Thoracic aorta (tissue), 2 donors: ENCODE measurements at places on chromosomes 5 and 9. TPM values are rescaled to one million over a fixed set of nuclear protein-coding genes. Genes with fewer than 3 reads are reported as not detected.

The FCN2 gene
- not detected for total RNA-seq

The PCDH1 gene
- total RNA-seq: 24.6 TPM

The ARL14EPL gene
- not detected for total RNA-seq

The ADAMTSL1 gene
- 61.4 TPM for total RNA-seq

The PCDHGB6 gene
- total RNA-seq: 17.2 TPM

The ACOT12 gene
- total RNA-seq: not detected

The CCDC192 gene
- not detected for total RNA-seq

The OR1J2 gene
- 3.2 TPM for total RNA-seq

The NFIB gene
- total RNA-seq: 54.8 TPM

The PCDHA7 gene
- 0.42 TPM for total RNA-seq

The TMEM252 gene
- not detected for total RNA-seq

GRCh38 chr9:19320495-19320894 is 59.5 kb downstream of the RPS6 start:
- DNase-seq: no peak

- DNase-seq: no peak
Measured at GRCh38 chr5:33319841-33320240, 120.9 kb upstream of the TARS1 start.

- DNase-seq: no peak
Measured at GRCh38 chr9:98222885-98223691, 30.7 kb upstream of the CORO2A start.

DNA sequence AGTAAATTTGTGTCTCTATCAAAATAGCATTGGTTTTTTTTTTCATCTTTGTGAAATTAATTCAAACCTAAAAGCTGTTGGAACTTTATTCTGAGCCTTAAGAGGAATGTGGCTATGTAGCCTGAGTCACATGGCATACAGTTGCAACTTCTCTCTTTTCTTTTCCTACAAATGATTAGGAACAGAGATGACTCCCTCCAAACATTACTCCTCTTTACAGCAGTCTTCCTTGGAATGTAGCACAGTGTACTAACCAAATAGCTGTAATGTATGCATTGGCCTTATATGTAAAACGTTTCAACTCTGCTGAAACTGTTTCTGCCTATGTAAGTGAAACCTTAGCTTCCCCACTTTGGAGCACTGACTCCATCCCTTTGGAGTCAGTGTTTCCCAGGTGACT is 100.9 kb upstream of the MAP1B start:
- DNase-seq: no peak

DNA sequence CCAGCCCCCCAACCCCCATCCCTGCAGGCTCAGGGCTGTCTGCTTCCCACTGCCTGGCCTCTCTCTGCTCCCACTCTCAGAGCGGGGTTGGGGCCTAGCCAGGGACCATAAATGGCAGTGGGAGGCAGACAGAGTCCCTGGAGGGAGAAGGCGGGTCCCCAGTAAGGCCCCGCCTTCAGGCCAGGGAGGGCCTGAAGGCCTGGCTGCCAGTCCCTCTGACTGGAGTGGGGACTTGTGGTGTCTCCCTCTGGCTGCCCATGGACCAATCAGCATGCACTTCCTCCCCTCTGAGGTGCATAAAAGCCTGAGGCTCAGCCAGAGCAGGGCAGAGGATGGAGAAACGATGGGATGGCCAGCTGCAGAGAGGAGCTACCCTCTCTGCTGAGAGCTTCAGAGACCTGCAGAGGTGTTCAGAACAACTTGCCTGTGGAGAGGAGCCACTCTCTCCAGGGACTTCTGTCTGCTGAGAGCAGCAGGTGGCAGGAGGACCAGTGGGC is 2.7 kb upstream of the BTNL9 start:
- DNase-seq: no peak

DNA sequence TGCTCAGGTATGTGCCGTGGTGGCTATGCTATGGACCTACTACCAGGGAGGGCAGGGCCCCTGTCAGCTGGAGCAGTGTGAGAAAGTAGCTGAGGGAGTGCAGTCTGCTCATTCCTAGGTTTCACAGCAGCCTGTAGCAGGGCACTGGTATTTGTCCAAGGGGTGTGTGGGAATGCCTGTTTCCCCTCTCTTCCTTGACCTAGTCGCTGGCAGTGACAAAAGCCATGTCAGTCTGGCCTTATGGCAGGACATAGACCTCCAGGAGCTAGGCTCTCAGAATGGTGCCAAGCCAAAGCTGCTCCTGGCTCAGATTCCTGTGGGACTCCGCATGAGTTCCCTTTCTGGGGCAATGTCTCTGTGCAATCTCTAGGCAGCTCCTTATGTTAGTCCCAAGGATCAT is 253.9 kb upstream of the TYRP1 start:
- no peak for DNase-seq

GRCh38 chr9:125739436-125739835 is 7.7 kb upstream of the PBX3 start:
- no peak for DNase-seq

- no peak for DNase-seq
Measured at GRCh38 chr5:138745268-138745667, 8.0 kb upstream of the CTNNA1 start.

DNA sequence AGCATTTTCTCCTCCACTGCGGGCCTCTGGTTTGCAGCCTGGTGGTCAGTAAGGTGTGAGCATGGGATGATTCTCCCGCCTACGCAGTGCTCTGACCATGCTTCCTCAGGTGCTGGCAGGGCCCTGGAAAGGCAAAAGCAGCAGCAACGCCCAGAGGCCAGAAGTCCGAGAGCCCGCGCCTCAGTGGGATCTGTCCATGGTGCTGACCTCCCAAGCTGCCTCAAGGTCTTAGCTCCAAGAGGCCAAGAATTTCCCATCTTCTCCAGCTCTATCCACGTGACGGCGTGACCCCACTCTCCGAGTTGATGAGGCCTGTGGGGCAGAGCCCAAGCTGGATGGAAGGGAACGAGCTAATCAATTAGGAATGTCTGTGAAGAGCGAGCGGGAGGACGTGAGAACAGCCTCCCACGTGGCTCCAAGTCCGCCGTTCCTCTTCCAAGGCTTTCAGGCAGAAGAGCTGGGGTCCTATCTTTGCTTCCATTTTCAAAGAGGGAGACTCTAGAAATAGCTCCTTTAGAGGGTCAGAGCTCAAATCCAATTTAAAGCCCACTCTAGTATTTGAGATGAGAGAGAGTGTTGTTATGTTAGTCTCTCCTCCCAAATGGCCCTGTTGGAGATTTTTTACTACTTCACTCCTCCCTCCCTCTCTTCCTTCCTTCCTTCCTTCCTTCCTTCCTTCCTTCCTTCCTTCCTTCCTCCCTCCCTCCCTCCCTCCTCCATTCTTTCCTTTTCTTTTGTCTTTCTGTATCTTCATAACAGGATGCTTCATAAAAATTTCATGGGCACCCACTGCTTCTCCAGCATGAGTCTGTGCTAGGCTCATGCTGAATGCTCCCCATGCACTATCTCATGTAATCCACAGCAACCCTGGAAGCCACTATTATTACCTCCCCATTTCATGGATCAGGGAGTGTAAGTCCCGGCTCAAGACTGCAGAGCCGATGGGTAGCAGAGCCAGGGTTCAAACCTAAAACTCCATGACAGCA is 69.3 kb downstream of the OLFM1 start:
- DNase-seq: no peak

DNA sequence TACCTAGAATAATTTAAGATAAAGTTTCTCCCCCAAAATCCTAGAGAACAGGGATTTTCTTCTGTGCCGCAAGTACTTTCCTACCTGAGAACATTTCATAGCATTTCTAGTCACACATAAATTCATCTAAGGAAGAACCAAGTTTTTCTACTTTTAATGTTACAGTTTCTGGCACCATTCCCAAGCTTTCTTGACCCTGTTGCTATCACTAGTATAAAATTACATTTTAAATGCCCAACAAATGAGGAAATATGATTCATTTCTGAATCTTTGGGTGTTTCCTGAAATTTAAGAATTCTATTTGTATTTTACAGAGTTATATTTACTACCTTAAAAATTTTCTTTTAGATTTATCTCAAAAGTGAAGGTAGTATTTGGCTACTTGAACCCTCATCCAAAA is 137.8 kb downstream of the LPAR1 start:
- DNase-seq: no peak

GRCh38 chr5:151271336-151271735 is 18.4 kb downstream of the GM2A start:
- DNase-seq: no peak

DNA sequence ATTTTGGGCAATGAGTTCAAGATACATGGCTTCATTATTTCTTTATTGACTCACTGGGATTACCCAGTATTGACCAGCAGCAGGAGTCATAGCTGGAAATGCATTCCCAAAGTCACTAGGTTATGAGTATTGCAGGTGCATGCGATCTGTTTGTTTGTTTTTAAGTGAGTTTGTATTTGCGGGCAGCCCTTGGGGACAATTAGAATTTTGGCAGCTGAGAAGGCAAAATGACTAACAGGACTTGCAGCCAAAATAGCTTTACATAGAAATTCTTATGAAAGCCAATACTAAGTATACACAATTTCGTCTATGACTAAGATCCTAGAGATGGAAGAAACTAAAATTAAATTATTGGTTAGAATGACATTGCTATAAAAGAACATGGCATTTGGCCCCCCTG is 18.1 kb upstream of the RGMB start:
- no peak for DNase-seq

DNA sequence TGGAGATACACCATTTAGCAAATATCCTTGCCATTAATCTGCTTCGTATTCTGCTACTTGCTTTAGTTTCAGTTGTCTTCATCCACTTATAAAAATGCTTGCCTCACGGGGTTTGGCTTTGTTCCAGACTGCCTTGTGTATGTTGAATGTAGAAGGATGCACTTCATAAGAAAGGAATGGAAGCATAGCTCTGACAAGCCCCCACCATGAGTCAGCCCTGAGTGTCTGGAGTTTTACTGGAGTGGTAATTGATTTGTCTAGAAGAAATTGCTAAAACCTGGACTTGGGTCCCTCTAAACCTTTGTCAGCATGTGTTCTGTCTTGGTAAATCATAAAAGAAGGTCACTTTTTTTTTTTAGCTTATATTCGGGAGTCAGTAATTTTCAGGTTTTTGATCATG is 4.6 kb downstream of the TEX48 start:
- peak; percentile 15 for DNase-seq

DNA sequence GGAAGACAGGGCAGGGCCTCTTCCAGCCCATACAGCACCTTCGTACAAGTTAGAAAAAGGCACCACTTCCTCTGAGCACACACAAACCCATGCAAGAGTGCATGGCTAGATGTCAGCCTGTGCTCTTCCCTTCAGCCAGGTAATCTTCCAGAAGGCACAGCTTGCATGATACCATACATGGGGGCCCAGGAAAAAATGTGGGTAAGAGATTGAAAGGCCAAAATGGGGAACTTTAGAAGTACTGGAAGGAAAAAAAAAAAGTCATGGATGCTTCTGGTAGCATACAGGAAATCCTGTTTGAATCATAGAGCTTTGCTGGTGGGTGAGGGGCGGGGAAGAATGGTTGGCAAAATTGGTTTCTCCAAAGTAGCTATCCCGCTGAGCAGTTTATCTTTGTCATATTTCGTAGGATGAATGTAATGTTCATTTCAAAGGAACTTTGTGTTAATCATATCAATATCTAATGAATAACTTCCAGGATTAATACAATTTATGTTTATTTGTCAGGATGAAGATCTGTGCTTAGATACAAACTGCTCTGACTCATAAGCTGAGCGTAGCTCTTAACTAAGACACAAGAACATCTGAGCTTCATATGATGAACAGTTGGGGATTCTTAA is 78.2 kb upstream of the MAP3K1 start:
- no peak for DNase-seq

DNA sequence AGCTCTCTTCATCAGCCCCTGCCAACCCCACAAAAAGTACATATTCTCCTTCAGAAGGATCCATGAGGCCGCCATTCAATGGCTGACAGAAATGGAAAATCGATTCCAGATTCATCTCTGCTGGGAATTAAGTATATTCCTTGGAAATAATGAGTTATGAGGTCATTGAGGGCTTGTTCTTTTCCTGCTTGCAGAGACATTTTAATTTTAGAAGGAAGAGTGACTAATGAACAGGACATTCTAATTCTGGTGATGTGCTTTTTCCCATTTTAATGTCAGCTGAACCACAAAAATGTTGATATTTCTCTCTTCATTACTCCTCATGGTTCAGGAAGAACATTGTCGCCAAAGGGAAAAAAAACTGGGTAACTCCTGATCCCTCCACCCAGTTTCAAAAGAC is 314.0 kb downstream of the PIK3R1 start:
- DNase-seq: no peak

DNA sequence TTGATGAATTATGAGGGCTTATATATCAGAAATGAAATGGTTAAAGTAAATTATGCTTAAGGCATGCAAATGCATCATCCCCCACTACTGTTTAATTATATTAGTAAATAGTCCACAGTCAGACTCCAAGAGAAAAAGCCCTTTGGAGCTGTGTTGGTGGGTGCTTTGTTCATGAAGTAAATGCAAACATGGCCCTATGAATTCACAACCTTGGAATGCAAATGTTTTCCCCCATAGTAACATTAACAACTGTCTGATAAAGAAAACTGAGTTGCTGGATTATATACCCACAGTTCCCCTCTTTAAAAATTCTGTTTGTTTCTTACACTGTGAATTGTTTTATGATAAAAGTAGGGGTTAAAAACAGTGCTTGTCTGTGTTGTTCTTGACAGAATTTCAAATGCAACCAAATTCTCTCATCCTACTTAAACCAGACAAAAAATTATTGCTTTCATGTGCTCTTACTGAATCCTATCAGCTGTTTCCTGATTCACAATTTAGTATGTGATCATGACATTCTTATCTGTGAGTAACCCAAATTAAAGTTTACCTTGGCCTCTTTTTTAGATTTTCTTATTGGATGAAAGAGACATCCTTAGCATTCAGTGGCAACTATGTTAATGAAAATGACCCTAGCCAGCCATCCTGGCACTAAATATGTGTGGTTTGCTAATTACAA is 48.5 kb upstream of the SNCAIP start:
- DNase-seq: no peak

- no peak for DNase-seq
Measured at GRCh38 chr9:69295872-69296552, 29.0 kb upstream of the ENTREP1 start.

GRCh38 chr9:96178153-96178552 is 123.8 kb downstream of the HSD17B3 start:
- DNase-seq: no peak

DNA sequence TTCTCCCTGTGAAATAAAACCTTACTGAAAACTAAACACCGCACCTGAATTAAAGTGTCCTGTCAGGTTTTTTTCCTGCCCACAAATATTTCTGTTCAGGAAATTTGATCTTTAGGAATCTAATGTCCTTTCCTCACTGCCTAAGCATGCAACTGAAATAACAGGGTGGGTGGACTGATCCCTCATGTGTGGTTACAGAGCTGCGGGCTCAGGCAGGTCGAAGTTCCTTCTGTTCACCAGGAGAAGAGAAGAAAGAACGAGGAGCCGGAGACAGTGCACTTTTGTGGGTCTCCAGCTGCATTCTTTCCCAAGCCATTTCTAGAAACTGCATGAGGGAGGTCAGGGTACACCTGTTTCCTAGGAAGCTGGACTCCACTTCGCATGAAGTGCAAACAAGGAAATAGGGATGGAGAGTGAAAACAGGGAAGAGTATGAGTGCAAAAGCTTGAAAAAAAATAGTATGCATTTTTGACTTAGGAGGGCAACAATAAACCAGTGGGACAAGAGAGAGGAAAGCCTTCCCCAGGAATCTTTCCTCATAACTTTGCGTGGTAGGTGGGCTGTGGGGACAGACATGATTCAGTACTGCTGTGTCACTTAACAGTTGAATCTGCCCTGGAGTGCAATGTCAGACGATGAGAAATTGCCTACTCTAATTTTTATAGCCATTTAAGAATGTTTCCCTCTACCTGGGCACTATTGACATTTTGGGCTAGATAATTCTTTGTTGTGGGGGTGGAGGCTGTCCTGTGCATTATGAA is 60.3 kb downstream of the GCNT1 start:
- DNase-seq: no peak

- DNase-seq: no peak
Measured at GRCh38 chr5:171158581-171158980, 150.5 kb upstream of the TLX3 start.
